ENCODE measurements at places on chromosomes 7 and 10. TPM values are rescaled to one million over a fixed set of nuclear protein-coding genes. Genes with fewer than 3 reads are reported as not detected.

- DNase-seq: no peak
Observed at GRCh38 chr10:69091143-69091651, 3.3 kb downstream of the SRGN start.

Gene ACHE
- total RNA-seq: 0.51 TPM

GRCh38 chr10:48285710-48286109, 11.2 kb upstream of the FRMPD2 start:
- DNase-seq: no peak

GRCh38 chr10:60778971-60779796, 906 bp downstream of the CDK1 start:
- no peak for DNase-seq

Gene NRG3
- 0.58 TPM for total RNA-seq

Gene SPAG6
- total RNA-seq: 0.07 TPM

DNA sequence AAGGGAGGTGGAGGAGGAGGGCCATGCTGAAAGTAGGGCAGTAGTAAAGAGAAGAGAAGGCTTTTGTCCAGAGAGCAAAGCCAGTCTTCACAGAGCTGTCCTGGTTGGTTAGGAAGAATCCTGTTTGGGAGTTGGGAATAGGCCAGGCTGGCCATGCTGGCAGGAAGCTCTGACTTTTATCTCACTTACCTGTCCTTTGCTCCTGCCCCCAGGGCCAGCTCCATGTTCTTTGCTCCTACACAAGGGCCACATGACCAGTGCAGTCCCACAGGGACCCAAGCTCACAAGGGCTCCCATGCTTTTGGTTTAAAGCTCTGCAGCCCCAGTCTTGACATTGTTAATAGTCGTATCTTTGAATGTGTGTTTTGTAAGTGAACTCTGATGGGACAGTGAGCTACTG, 161.6 kb upstream of the KMT2E start:
- DNase-seq: no peak

Gene CHAT
- not detected for total RNA-seq

DNA sequence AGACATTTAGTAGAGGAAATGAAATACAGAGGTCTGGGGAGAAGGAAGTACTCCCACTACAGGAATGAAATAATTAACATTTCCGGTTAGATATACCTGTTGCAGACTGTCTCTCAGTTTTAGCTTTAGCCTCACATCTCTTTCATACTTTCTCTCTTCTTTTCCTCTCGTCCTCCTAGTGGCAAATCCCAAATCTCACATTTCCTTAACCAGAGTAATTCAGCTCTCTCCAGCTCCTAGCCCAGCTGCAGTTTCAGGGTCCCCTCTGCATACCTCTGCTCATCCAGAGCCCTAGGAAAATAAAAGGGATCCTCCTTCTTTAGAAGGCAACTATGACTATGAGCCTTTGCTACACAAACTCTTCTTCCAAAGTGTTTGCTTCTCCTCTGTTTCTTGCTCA, 643.2 kb downstream of the PHTF2 start:
- no peak for DNase-seq

DNA sequence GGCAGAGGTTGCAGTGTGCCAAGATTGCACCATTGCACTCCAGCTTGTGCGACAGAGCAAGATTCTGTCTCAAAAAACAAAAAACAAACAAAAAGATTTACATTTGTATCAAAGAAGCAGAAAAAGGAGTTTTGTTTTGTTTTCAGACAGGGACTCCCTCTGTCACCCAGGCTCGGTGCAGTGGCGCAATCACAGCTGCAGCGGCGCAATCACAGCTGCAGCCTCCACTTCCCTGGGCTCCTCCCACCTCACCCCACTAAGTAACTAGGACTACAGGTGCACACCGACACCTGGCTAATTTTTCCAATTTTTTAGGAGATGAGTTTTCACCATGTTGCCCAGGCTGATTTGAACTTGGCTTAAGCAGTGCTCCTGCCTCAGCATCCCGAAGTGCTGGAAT, 1.8 kb downstream of the ARMC10 start:
- no peak for DNase-seq

DNA sequence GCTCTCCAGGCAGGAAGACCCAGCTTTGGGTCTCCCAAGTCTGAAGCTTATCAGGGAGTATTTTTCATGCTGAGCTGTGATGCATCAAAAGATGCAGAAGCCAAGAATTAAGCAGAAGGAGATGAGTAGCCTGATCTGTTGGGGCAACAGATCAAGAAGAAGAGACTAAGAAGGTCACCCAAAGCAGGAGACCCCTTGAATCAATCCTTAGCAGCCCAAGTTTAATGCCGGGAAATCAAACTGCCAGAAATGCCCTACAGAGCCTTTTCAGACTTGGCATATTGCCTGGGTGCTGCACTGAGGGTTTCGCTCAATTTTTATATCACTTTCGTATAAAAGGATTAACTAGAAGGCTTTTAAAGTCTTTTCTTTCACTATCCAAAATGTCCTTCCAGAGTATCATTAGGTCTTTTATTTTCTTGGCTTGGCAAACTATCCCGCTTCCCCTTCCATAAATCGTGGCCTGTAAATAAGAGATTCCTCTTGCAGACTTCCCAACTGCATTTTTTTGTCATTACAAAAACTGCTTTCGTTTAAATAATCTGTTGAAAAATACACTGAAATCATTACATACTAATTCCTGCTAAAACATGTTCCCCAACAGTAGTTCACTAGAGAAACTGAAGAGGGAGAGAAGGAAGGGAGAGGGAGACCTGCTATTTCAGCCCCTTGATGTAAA, 49.0 kb upstream of the STK17A start:
- DNase-seq: no peak

GRCh38 chr10:299512-299911, 164.3 kb downstream of the ZMYND11 start:
- no peak for DNase-seq

Gene BUD23
- total RNA-seq: 65.2 TPM

Gene STAMBPL1
- total RNA-seq: 19.2 TPM

GRCh38 chr7:131293018-131293417, 34.7 kb upstream of the MKLN1 start:
- DNase-seq: no peak

Gene BRAT1
- total RNA-seq: 53.0 TPM

- no peak for DNase-seq
Observed at GRCh38 chr10:11355592-11355991, 255.9 kb downstream of the USP6NL start.

Gene SLC39A12
- total RNA-seq: not detected

GRCh38 chr7:20721086-20721810, 65.4 kb downstream of the SP8 start:
- DNase-seq: peak; percentile 20

DNA sequence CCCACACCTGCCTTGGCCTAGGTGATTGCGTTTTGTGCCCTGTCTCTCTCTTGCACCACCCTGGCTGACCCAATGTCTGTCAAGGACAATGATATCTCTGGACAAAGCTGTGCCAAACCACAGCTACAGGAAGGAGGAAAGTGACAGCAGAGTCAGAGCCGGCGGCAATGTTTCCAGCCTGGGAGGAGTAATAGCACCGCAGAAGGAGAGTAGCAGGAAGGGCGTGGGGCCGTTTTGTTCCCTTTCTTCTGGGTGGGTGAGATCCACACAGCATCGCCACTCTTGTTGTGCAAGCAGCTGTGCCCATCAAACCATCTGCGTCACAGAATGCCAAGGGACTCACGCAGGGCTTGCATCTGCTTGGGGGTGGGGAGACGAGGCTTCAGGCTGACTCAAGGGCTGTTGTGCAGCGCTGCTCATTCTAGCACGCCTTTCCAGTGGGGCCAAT, 341.6 kb upstream of the AUTS2 start:
- no peak for DNase-seq

Gene ACSM6
- not detected for total RNA-seq

DNA sequence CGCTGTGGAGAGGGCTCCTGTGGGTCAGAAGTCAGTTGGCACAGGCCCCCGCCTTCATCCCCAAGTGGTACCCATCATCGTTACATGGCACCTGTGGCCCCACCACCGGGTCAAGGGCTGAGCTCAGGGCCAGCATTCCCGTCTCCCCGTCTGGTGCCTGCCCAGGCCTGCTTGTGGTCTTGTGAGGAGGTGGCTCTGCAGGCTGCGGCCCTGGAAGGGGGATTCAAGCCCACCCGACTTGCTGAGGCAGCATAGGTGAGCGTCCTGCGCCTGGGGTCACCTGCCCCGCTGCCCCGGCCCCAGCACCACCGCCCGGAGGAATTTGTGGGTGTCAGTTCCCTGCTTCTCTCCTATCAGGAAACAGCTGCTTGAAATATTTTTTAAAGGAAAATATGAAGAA, 53.0 kb upstream of the EN2 start:
- no peak for DNase-seq

- DNase-seq: no peak
Observed at GRCh38 chr7:100804681-100805431, 22.5 kb downstream of the EPHB4 start.

Gene MMRN2
- total RNA-seq: 0.17 TPM

- DNase-seq: no peak
Observed at GRCh38 chr10:1050145-1050544, 1.2 kb upstream of the IDI1 start.

- no peak for DNase-seq
Observed at GRCh38 chr10:113438652-113439051, 114.2 kb upstream of the HABP2 start.

Gene FAM25G
- total RNA-seq: not detected

- DNase-seq: no peak
Observed at GRCh38 chr7:5139998-5140397, 50.0 kb upstream of the WIPI2 start.

GRCh38 chr7:86148501-86148900, 495.2 kb upstream of the GRM3 start:
- DNase-seq: no peak

Gene DYNC1I1
- 0.06 TPM for total RNA-seq

Measured in epithelial cell of proximal tubule (primary cell).